ENCODE measurements at places on chromosomes 2 and 18.

DNA sequence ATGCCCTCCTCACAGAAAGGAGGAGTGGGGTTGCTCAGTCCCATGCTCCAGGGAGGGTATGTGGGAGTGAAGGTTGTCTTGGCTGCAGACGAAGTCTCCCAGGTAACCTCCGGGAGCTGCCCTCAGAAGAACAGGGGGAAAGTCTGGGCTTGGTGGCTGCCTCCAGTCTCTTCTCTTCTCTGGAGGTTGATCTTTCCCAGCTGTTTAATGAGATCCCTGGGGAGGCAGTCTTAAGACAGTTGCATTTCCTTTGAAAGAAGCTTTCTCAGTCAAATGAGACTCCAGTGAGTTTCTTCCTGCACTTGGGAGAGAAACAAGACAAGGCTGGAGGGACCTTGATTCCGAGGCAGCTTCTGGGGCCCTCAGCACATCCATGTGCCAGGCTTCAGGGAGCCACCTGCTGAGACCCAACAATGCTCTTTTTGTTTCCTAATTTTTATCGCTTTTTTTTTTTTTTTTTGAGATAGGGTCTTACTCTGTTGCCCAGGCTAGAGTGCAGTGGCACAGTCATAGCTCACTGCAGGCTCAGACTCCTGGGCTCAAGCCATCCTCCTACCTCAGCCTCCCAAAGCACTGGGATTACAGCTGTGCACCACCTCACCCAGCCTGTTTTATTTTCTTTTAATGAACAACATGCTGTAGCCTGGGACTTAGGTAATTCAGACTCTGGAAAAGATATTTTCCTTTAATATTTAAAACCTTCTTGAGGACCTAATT is 71.7 kb upstream of the TPO start:
- DNase-seq = no peak

- DNase-seq = no peak
Measured at GRCh38 chr2:200454927-200455801, 54.7 kb downstream of the KCTD18 start.

- no peak for DNase-seq
Measured at GRCh38 chr2:198465970-198466369, 661.6 kb downstream of the PLCL1 start.

DNA sequence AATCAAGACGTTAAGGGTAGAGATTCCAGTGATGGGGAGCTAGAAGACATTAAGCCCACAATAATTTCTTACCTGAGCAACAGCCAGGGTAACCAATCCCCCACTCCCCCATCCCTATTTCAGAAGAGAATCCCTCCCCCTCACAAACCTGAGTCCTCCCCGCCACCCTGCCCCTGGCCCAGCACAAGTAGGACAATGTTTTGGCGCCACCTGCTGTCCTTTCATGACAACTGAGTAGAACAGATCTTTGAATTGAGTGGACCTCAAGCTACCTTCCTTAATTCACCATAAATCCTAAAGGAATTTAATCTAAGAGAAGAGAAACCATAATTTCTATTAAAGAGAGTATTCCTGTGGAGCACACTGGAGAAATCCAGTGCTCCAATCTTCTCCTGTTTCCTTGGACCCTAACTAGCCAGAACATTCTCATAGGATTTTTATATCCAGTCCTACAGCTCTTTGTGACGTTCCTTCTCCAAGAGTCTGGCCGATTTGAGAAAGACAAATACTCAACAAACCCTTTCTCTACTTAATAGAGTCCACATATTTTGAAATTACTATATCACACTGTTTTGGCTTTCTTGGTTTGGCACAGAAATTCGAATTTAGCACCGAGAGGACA is 41.1 kb downstream of the NHEJ1 start:
- DNase-seq = no peak

- no peak for DNase-seq
Measured at GRCh38 chr2:11480859-11481258, 14.9 kb upstream of the E2F6 start.

DNA sequence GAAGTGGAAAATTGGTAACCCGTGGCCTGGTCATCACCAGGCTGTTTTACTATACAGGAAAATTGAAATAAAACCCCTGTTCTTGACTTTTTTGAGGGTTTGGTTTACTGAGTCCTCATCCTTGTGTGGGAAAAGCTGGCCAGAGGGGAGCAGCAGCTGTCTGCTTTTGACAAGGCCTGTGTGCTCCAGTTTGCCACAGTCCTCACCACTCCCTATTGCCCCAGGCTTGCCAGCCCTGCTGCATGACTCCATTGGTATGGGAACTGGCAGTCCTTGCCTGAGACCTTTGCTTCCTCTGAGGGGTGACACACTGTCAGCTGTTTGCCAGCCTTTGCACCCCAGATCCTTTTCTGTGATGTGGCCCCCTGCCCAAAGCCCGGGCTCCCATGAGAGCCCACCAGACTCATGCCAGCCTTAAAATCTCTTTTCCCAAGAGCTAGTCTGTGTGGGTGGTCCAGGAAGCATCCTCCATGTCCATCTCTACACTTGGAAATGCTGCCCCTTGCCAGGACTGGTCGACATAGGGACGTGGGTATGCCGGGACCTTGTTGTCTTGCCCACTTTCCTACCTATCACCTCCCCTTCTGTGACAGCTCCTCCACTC is 39.0 kb downstream of the GLI2 start:
- no peak for DNase-seq

DNA sequence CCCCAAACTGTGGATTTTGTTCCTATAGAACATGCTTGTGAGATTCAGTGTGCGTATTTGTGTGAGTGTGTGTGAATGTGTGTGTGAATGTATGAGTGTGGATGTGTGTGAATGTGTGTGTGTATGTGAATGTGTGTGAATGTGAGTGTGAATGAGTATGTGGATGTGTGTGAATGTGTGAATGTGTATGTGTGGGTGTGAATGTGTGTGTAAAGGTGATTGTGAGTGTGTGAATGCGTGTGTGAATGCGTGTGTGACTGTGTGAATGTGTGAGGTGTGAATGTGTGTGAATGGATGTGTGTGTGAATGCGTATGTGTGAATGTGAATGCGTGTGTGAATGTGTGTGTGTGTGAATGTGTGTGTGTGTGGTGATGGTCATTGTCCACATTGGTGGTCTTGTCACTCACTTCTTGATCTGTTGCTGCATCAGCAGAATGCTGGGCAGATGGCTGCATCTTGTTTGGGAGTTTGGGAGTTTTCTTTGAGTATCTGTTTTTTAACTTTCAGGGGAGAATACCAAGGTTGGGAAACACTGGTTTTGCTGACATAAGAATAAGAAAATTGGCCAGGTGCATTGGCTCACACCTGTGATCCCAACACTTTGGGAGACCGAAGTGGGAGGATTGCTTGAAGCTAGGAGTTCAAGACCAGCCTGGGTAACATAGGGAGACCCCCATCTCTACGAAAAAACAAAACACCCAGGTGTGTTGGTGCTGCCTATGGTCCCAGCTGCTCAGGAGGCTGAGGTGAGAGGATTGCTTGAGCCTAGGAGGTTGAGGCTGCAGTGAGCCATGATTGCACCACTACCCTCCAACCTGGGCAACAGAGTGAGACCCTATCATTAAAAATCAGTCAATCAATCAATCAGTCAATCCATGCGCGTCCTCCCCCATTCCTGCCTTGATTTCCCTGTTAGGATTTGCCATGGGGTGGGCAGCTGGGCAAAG is 18.2 kb downstream of the AGAP1 start:
- no peak for DNase-seq

GRCh38 chr18:23542461-23542860 is 39.1 kb downstream of the RMC1 start:
- DNase-seq = no peak

DNA sequence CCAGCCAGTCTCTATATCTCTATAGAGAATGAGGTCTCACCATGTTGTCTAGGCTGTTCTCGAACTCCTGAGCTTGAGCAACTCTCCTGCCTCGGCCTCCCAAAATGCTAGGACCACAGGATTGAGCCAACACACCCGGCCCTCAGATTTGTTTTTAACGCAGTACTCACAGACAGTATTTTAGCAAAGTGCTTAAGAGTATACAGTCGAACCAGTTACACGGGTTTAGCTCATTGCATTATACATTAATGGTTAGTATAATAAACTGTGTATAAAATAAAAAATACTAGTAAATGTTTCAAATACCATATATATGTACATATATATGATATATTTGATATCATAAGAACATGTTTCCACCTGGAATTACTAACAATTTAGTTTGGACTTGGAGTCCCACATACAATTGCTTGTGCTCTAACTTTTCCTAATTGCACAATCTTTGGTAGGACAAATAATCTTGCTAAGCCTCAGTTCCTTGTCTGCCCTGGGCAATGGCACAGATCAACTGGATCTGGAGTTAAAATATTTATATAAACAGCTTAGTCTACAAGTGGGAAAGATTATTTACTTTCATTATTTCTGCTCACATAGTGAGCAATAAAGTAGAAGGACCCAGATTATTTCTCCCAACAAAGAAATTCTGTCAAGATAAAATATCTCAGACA is 508.9 kb upstream of the LRATD1 start:
- DNase-seq = no peak

DNA sequence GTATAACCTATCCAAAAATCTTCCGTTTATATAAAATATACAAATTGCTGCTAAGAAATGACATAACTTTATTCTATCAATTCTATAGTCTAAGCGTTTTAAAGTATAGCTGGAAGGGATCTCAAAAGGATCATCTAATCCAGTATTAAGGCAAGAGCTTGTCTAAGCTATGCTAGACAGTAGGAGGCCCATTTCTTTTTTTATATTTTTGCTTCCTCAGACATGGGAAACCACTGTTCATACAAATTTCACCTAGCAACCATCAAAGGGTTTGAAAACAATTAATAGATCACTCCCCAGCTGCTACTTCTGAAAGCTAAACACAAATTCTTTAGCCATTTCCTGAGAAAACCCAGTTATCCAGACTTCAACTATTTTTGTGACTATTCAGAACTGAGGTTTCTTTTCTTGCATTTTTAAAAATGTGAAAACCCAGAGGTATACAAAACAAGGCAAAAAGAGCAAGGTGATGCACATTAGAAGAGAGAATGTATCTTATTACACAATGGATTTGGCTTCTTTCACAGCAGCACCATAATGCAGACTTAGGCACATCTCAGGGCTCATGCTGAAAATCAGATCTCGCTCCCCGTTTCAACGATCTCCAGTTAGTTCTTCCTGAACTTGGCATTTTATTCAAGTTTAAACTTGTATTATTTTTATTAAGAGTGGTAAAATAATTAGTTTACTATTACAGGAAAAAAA is 274.4 kb downstream of the LRP1B start:
- DNase-seq = no peak

- DNase-seq = peak; percentile 43
Measured at GRCh38 chr18:3294435-3295080, 32.6 kb downstream of the MYL12B start.

DNA sequence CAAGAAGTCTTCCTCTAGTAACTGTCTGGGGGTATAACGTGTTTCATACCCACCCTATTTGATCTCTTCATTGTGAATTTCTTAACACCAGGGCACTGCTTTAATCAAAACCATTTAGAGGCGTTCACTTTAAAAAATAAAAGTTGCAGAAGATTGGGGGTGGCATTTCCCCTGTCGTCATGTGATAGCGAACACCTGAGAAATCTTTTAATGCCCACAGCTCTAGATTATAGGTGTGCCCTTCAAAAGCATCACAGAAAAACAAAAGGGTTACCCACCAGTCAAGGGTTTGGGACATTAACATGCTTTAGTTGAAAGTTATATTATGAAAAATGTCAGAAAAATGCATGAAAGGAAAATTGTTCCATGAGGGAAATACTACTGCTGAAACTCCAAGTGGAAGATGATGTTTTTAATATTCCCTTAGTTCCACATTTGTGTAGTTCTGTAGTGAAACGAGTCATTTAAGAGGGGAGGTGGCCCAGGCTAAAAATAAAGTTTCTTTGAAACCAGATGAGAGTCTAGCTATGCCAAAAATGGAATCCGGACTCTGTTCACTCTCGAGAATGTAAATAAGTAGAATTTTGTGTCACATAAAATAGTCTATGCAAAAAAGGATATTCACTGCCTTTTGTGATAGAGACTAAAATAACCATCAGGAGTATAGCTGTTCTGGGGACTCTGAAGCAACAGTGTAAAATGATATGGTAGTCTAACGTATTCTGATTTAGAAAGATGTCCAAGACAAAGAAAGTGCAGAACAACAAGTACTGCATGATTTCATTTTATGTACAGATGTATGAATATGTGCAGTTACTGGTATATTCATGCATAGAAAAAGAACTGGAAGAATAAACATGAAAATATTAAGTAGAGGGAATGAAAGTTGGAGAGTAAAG is 95.3 kb downstream of the TMEM247 start:
- DNase-seq = no peak

DNA sequence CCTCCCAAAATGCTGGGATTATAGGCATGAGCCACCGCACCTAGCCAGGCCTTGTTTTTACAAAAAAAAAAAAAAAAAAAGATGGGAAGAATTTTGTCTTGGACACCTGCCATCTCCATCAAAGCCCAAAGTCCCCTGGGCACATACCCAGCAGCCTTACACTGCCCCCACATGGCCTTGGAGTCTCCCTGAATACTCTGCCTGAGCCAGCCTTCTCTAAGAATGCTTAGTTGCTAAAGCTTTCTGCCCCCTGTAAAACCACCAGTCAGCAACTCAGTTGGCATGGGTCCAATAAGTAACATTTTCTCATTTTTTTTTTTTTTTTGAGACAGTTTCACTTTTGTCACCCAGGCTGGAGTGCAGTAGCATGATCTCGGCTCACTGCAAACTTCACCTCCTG is 40.6 kb downstream of the SPC25 start:
- no peak for DNase-seq

- DNase-seq = no peak
Measured at GRCh38 chr18:36348971-36349417, 51.5 kb downstream of the FHOD3 start.

- DNase-seq = no peak
Measured at GRCh38 chr2:7510353-7510752, 593.1 kb downstream of the RNF144A start.

DNA sequence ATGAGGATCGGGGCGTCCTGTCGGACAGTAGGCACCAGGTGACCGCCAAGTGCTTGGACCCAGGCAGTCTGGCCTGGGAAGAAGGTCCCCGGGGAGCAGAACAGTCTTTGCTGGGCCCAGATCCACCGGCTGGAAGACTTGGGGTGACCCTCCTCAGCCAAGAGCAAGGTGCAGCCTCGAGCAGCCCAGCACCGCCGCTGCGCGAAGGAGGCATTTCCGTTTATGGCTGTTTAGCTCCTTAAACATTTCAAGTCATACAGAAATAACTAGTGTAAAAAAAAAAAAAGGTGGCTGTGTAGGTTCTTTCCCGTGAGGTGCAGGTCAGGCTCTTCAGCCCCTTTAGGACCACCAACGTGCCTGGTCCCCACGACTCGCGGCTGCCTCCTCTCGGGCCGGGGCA is 370.2 kb downstream of the CMPK2 start:
- DNase-seq = no peak

- DNase-seq = no peak
Measured at GRCh38 chr18:47758000-47758399, 172.5 kb downstream of the SMAD2 start.

- no peak for DNase-seq
Measured at GRCh38 chr18:27185025-27185763, at the start of gene CHST9. Gene CHST9 (minus strand): TSS chr18:27185308. CDS start chr18:27142809, 42,499 bp downstream.

- no peak for DNase-seq
Measured at GRCh38 chr2:61379521-61379920, 91.4 kb downstream of the USP34 start.

DNA sequence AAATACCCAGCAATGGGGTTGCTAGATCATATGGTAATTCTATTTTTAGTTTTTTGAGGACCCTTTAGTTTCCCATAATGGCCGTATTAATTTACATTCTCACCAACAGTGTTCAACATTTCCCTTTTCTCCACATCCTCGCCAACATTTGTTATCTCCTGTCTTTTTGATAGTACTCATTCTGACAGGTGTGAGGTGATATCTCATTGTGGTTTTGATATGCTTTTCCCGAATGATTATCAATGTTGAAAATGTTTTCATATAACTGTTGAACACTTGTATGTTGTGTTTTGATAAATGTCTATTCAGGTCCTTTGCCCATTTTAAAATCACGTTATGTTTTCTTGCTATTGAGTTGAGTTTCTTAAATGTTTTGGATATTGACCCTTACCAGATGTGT is 5.8 kb upstream of the RIF1 start:
- DNase-seq = no peak

All from non-pigmented ciliary epithelial cell (primary cell).